HepG2 (cell line): ENCODE measurements at places on chromosomes 4 and X. TPM values are rescaled to one million over a fixed set of nuclear protein-coding genes. Genes with fewer than 3 reads are reported as not detected.

DNA sequence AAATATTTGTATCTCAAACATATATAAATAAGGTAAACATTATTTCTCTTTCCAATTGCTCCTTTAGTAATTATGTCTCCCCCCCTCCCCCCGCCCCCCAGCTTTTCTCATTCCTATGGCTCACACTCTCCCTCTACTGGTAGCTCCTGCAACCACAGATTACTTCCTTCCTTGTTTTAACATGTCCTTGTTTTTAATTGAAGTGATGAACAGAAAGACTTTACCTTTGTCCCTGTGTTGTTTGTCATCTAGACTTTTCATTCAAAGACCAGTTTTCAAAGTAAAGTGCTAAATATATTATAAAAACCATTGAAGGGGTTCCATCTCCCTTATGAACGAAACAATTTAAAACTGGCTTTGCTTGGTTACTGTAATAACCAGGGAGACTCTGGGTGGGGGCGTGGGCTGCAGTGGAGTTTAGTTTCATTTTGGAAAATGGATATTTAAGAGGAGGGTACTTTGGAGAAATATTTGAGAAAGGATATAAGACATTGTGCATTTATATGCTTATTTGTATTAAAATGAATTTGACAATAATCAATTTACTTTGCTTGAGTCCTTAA is 352.9 kb downstream of the RAPGEF2 start:
- DNase-seq: peak; percentile 49

Gene ADH1C
- total RNA-seq: not detected in 2 replicates

DNA sequence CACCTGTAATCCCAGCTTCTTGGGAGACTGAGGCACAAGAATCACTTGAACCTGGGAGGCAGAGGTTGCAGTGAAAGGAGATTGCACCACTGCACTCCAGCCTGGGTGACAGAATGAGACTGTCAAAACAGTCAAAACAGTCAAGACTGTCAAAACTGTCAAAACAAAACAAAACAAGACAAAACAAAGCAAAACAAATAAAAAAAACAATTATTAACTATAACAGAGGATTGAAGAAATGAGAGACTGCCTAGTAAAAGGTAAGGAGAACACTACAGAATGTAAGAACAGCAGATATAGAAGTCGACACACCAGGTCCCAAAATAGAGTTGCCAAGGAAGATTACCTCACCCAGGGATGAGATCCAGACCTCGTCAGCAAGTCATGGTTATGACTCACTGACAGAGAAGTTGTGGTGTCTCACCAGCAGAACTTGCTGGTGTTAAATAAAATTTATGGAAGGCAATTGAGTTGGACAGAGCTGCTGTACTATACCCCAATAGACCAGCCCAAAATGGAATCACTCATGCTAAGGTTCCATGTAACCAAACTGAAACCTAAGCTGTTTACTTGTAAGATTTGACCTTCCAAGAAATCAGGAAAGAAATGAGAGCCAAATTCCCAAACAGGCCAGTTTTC is 32.1 kb upstream of the GK start:
- no peak for DNase-seq

Gene CYTL1
- not detected in 2 replicates for total RNA-seq

- DNase-seq: peak; percentile 54
Measured at GRCh38 chr4:62940229-62940628, 1469.0 kb downstream of the TECRL start.

GRCh38 chrX:143757887-143758286 is 37.3 kb upstream of the SPANXN2 start:
- no peak for DNase-seq

- DNase-seq: peak; percentile 64
Measured at GRCh38 chr4:153345012-153345981, 809 bp downstream of the MND1 start.

GRCh38 chrX:10158279-10159144 is 1.7 kb downstream of the CLCN4 start:
- DNase-seq: no peak

DNA sequence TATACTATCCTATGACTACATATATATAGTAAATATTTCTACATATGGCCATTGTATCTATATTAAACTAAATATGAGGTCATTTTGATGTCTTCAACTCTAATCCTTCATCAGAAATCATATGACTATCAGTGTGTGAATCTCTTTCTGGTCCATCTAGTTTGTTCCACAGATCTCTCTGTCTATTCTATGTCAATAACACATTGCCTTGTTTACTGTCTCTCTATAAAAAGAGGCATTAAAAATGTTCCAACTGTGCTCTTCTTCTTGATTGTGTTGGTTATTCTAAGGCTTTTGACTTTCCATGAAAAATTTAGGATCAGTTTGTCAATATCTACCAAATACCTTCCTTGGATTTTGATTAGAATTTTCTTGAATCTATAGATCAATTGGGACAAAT is 338.3 kb upstream of the FSTL5 start:
- DNase-seq: no peak

DNA sequence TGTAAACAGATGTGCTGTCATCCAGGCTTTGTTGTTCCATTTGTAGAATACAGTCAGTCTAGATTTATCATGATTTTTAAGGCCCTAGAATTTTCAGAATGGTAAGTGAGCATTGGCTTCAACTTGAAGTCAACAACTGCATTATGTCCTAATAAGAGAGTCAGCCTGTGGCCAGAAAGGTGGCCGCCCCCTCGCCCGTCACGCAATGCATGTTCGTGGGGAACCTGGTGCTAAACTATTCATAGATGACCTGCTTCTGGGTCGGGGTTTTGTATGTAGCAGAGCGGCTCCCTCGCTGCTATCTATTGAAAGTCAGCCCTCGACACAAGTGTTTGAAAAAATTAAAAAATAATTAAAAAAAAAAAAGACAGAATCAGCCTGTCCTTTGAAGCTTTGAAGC is 24.7 kb downstream of the USP53 start:
- no peak for DNase-seq

GRCh38 chrX:131802836-131803626 is 220.1 kb upstream of the STK26 start:
- no peak for DNase-seq

DNA sequence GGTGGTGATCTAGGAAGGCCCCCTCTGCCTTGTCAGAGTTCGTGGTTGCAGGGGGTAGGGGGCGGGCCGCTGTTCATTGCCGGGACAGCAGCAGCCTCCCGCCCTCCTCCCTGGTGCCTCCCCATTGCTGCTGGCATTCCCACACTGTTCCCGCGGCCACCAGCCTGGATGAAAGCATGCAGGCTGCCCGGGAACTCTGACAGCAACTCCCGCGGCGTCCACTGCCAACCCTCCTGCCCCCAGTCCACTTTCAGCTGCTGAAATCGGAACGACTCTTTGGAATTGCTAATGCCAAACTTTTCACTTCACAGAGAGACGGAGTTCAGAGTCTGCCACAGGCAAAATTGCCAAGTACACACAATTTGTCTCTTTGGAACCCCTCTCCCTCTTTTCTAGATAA is 121.9 kb downstream of the BEND2 start:
- no peak for DNase-seq

DNA sequence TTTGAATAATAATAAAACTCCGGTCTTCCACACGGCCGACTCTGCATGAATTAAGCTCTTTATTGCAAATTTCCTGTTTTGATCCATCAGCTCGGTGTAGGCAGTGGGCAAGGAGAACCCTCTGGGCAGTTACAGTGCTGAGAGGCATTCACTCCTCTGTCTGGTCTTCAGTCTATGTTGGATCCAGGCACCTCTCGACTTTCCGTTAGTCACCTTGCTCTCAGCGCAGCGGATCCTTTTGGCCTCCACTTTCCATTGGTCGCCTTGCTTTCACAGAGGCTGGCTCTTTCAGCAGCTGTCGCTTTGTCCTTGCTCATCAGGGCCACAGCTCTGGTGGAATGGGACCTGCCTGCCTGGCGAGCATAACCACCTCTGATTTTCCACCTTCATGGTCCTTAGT is 52.9 kb downstream of the TRMT44 start:
- DNase-seq: no peak

Gene GLRA3
- total RNA-seq: not detected in 2 replicates

Gene MRFAP1L1
- total RNA-seq: 76.6 and 124 TPM in 2 replicates

Gene CHRDL1
- total RNA-seq: not detected in 2 replicates

Gene DCX
- not detected in 2 replicates for total RNA-seq

Gene FHDC1
- 0.03 and 0.07 TPM in 2 replicates for total RNA-seq

Gene NSUN7
- not detected in 2 replicates for total RNA-seq

Gene MAGED4
- 13.8 and 35.0 TPM in 2 replicates for total RNA-seq

DNA sequence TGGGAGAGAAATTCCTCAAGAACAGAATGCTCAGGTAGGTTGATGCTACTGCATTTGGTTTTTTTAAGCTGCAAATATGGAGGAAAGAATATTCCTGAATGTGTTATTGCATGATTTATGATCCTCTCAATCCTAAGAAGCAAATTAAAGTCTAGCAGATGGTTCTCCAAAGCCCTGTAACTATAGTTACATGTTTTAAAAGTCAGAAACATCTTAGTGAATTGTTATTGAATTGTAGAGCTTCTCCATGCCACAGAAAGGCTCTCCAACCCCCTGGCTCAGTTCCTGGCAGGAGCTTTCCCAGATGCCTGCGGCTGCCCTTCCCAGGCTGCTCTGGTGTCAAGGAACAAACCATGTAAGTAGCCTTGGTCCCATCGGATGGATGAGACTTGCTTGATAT is 227.8 kb upstream of the GATB start:
- no peak for DNase-seq

GRCh38 chr4:84024405-84024804 is 474.7 kb downstream of the NKX6-1 start:
- DNase-seq: no peak
